Kidney (tissue), 22 donors: ENCODE measurements at places on chromosomes 5 and 9.

- DNase-seq = no peak
- no peaks in the 10 kb centered on the region for H3K27me3 ChIP-seq
- no peaks in the 10 kb centered on the region for H3K36me3 ChIP-seq
- H3K27ac ChIP-seq = no peak overlapping the region
- no peak overlapping the region for H3K4me3 ChIP-seq
Observed at GRCh38 chr5:23445573-23445972, 61.8 kb upstream of the PRDM9 start.

DNA sequence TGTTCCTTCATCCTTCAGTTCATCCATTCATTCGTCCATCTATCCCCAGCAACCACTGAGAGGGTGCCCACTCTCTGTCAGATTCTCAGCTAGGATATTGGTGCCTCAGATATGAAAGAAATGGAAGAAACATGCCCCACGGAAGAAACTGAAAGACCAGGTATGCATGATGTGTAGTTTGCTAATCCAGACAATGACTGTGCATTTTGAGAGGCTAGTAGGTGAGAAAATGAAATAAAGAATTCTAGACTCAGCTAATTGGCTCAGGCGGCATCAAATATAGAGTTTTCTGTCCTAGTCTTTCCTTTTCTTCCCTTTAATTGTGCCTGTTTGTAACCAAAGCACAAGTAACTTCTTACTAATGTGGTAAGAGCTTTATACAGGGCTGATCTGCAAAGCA is 104.7 kb downstream of the PDZD2 start:
- no peak overlapping the region for H3K27ac ChIP-seq
- no peak for DNase-seq
- H3K4me1 ChIP-seq = no peaks in the 10 kb centered on the region
- H3K4me3 ChIP-seq = no peak overlapping the region

- H3K4me1 ChIP-seq = peaks cover under 1% of the 10 kb centered on the region
- no peak for DNase-seq
- H3K4me3 ChIP-seq = no peak overlapping the region
- peaks cover 3% of the 10 kb centered on the region for H3K36me3 ChIP-seq
- no peaks in the 10 kb centered on the region for H3K27me3 ChIP-seq
- no peak overlapping the region for H3K27ac ChIP-seq
Observed at GRCh38 chr9:97990259-97990658, 7.1 kb downstream of the ANP32B start.

DNA sequence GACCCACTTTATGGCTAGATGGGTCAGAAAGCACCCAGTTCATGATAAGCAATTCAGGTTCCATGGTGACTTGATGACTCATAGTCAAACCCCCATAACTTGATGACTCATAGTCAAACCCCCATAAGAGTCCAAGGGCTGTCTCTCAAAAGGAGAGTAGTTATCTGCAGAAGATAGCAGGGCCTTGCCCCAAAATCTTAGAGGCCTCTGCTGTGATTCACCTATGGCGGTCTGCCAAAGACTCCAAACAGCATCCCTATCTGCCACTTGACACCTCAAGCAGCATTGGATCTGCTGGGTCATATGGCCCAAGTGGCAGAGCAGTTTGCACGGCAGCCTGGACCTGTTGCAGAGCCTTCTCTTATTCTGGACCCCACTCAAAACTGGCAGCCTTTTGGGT is 395.2 kb upstream of the KIF2A start:
- H3K27me3 ChIP-seq = no peaks in the 10 kb centered on the region
- no peak overlapping the region for H3K4me3 ChIP-seq
- DNase-seq = no peak
- H3K36me3 ChIP-seq = no peaks in the 10 kb centered on the region
- no peak overlapping the region for H3K27ac ChIP-seq

- no peaks in the 10 kb centered on the region for H3K27me3 ChIP-seq
- no peaks in the 10 kb centered on the region for H3K4me1 ChIP-seq
- peak; percentile 21 for DNase-seq
- H3K4me3 ChIP-seq = no peak overlapping the region
Observed at GRCh38 chr5:65252977-65253376, 228.7 kb downstream of the ADAMTS6 start.

GRCh38 chr5:77983482-77984199 is 207.5 kb upstream of the TBCA start:
- no peak overlapping the region for H3K4me3 ChIP-seq
- H3K27me3 ChIP-seq = no peaks in the 10 kb centered on the region
- no peaks in the 10 kb centered on the region for H3K4me1 ChIP-seq
- H3K27ac ChIP-seq = no peak overlapping the region
- no peak for DNase-seq

DNA sequence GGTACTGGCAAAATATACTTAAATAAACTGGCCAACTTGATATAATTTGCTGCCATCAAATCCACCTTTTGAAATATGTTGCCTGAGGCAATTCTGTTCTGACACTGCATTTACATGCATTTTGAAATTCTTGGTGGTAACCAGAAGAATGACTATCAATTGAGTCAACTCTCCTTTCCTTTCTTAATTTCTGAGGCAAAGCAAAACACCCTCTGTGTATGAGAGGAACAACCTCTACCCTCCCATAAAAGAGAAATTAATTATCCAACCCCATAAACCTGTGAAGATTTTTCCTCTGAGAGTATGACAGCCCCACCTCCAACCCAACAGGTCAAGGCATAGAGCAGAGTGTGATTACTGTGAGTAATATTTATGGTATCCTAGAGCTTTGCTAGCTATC is 286.8 kb downstream of the NR2F1-AS1 start:
- no peaks in the 10 kb centered on the region for H3K4me1 ChIP-seq
- H3K36me3 ChIP-seq = no peaks in the 10 kb centered on the region
- no peak for DNase-seq
- no peak overlapping the region for H3K4me3 ChIP-seq
- no peak overlapping the region for H3K27ac ChIP-seq

DNA sequence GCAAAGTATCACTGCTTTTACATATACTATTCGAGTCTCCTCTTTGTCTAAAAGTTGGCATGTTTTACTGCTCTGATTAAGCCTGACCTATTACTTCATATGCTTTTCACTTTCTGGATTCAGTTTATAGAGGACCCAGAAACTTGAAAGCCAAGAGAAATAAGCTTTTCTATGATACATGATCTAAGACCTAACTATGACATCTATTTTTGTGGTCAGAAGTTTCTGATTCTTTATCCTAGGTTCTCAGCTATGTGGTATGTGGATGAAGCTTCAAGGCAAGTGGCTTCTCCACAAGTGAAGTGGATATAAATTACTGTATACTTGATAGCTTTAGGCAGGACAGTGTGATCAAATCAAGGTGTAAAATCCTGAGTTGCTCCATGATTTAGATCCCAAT is 6.3 kb downstream of the EDIL3 start:
- H3K4me3 ChIP-seq = no peak overlapping the region
- H3K27ac ChIP-seq = no peak overlapping the region
- H3K4me1 ChIP-seq = no peaks in the 10 kb centered on the region
- no peaks in the 10 kb centered on the region for H3K27me3 ChIP-seq

DNA sequence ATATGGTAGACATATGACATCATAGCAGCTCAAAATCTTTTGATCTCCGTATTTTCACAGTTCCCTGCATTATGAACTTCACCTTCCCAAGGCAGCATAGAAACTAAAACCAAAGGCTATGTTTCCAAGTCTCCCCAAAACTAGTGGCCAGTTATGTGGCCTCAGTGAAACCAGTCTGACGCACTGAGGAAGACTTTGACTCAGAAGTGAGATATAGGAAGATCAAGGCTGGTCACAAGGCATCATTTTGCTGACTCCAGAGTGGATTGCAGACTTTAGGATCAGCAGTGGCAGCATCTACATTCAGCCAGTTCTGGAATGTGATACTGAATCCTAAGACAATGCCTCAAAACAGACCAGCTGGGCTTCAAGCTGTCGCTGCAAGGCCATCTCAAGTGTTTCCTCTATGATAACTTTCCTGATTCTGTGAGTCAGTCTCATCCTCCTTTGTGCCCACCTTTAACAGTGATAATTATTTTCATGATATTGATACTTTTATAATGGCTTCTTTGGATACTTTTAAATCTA is 34.4 kb upstream of the ELL2 start:
- DNase-seq = no peak
- no peaks in the 10 kb centered on the region for H3K27me3 ChIP-seq
- H3K4me1 ChIP-seq = no peaks in the 10 kb centered on the region
- H3K27ac ChIP-seq = no peak overlapping the region
- H3K4me3 ChIP-seq = no peak overlapping the region
- no peaks in the 10 kb centered on the region for H3K36me3 ChIP-seq

DNA sequence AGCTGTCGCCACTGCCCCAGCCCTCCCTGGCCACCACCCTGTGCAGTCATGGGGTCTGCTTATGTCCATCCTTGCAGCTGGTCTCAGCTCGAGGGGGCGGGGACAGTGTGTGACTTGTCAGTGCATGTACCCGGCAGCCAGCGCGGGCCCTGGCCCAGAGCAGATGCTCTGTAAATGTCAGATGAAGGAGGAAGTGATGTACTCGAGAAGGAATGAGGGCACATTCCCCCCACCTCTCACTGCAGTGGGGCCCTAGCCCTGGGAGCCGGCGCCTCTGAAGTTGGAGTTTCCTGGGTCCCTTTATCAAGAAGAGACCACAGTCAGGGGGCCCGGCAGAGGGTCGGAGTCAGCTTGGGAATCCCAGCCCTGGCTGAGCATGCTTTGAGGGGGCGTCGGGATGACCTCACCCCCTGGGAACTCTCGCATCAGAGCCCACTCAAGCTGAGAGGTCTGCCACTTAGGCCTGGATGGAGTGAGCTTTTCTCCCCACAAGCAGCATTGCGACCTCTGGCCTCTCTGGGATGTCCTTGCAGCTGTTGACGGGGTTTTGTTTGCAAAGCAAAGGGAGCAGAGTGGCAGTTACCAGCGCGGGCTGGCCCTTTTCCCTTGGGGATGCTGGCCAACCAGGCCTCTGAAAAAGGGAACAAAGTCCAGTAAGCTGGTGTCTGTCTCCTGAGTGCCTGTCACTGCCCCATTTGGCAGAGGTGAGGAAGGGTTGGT is 19.0 kb downstream of the NEURL1B start:
- no peaks in the 10 kb centered on the region for H3K4me1 ChIP-seq
- H3K27me3 ChIP-seq = no peaks in the 10 kb centered on the region
- no peak overlapping the region for H3K4me3 ChIP-seq

DNA sequence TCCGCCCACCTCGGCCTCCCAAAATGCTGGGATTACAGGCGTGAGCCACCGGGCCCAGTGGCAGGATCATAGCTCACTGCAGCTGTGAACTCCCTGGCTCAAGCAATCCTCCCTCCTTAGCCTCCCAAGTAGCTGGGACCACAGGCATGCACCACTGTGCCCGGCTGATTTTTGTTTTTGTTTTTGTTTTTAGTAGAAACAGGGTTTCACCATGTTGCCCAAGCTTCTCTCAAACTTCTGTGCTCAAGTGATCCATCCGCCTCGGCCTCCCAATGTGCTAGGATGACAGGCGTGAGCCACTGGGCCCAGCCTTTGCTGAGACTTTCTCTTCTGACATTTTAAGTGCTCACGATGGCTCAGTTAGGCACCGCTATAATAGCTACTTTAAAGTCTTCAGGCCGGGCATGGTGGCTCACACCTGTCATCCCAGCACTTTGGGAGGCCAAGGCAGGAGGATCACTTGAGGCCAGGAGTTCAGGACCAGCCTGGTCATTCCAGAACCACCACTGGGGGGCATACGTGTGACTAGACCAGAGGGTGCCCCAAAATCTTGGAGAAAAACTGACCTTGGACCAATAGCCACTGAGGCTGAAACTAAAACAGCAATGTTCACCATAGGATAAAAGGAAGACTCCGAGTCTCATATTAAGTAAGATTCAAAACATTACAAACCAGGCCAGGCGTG is 3.1 kb upstream of the ENTPD8 start:
- no peak overlapping the region for H3K4me3 ChIP-seq
- no peak overlapping the region for H3K27ac ChIP-seq
- H3K4me1 ChIP-seq = no peaks in the 10 kb centered on the region
- H3K27me3 ChIP-seq = no peaks in the 10 kb centered on the region
- no peak for DNase-seq

- H3K4me1 ChIP-seq = no peaks in the 10 kb centered on the region
- H3K4me3 ChIP-seq = no peak overlapping the region
- no peaks in the 10 kb centered on the region for H3K27me3 ChIP-seq
- H3K27ac ChIP-seq = no peak overlapping the region
- no peaks in the 10 kb centered on the region for H3K36me3 ChIP-seq
Observed at GRCh38 chr5:158637039-158637438, 462.7 kb downstream of the EBF1 start.

GRCh38 chr5:167458412-167458811 is 833.0 kb upstream of the WWC1 start:
- no peaks in the 10 kb centered on the region for H3K4me1 ChIP-seq
- H3K36me3 ChIP-seq = no peaks in the 10 kb centered on the region
- no peak for DNase-seq
- no peaks in the 10 kb centered on the region for H3K27me3 ChIP-seq
- no peak overlapping the region for H3K4me3 ChIP-seq
- no peak overlapping the region for H3K27ac ChIP-seq

DNA sequence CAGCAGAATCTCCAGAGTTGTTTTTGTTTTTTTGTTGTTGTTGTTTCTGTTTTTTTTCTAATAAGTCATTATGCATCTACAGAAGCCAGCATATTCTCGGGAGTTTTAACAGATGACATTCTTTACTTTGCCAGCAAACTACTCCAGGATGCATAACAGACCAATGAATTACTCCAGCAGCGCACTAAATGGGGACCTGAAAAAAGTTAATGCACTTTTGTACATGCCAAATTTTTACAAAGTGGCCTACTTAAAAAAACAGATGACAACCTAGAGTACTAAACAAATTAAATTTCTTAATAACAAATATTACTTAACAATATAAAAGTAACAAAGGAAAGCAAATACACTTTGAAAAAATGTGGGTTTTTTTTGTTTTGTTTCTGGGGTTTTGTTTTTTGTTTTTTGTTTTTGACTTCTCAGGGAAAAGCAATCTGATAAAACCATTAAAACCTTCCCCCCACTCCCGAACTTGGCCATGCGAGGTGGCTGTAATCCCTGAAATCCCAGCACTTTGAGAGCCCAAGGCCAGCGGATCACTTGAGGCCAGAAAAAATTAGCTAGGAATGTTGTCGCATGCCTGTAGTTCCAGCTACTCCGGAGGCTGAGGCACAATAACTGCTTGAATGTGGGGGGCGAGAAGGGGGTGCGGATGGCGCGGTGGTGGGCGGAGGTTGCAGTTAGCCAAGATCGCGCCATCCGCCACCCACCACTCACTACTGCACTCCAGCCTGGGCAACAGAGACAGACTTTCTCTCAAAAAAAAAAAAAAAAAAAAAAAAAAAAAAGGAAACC is 352.4 kb downstream of the CETN3 start:
- no peaks in the 10 kb centered on the region for H3K4me1 ChIP-seq
- H3K36me3 ChIP-seq = no peaks in the 10 kb centered on the region
- no peak overlapping the region for H3K4me3 ChIP-seq
- no peak for DNase-seq

DNA sequence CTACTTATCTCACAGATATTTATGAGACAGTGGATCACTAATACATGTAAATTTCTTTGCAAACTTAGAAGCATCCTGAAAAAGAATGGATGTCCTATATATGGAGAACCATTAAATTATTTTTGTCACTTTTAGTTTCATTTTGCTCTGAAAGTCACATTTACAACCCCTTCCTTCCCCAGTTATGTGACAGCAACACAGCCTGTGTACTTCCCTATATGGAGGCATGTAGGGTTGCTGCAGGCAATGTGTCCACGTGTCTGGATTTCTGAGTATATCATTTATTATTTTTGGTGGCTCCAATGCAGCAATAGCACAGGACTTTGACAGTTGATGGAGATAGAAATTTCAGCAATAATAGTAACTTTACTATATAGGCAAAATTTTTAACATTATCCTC is 156.4 kb downstream of the ST8SIA4 start:
- DNase-seq = no peak
- no peak overlapping the region for H3K27ac ChIP-seq
- H3K27me3 ChIP-seq = no peaks in the 10 kb centered on the region
- H3K4me3 ChIP-seq = no peak overlapping the region
- no peaks in the 10 kb centered on the region for H3K4me1 ChIP-seq
- no peaks in the 10 kb centered on the region for H3K36me3 ChIP-seq

GRCh38 chr5:129960831-129961230 is 56.6 kb downstream of the CHSY3 start:
- DNase-seq = no peak
- H3K36me3 ChIP-seq = no peaks in the 10 kb centered on the region
- H3K27ac ChIP-seq = no peak overlapping the region
- H3K4me1 ChIP-seq = no peaks in the 10 kb centered on the region
